Esophagus muscularis mucosa (tissue), 4 donors: ENCODE measurements at places on chromosomes 5 and 9. TPM values are rescaled to one million over a fixed set of nuclear protein-coding genes. Genes with fewer than 3 reads are reported as not detected.

Gene IFNE
- total RNA-seq = not detected

Gene NDUFB6
- total RNA-seq = 52.5 TPM

Gene GABRA6
- not detected for total RNA-seq

DNA sequence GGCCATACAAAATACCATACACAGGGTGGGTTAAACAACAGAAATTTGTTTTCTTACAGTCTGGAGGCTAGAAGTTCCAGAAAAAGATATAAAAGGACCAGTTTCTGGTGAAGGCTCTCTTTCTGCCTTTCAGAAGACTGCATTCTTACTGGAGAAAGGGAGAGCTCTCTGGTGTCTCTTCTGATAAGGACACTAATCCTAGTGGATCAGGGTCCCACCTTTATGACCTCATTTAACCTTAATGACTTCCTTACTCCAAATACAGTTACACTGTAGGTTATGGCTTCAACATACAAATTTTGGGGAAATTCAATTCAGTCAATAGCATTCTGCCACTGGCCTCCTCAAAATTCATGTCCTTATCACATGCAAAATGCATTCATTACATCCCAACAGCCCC lies 351.9 kb upstream of the POU5F2 start:
- DNase-seq = no peak

- DNase-seq = no peak
Observed at GRCh38 chr5:1210832-1211251, 9.4 kb downstream of the SLC6A19 start.

DNA sequence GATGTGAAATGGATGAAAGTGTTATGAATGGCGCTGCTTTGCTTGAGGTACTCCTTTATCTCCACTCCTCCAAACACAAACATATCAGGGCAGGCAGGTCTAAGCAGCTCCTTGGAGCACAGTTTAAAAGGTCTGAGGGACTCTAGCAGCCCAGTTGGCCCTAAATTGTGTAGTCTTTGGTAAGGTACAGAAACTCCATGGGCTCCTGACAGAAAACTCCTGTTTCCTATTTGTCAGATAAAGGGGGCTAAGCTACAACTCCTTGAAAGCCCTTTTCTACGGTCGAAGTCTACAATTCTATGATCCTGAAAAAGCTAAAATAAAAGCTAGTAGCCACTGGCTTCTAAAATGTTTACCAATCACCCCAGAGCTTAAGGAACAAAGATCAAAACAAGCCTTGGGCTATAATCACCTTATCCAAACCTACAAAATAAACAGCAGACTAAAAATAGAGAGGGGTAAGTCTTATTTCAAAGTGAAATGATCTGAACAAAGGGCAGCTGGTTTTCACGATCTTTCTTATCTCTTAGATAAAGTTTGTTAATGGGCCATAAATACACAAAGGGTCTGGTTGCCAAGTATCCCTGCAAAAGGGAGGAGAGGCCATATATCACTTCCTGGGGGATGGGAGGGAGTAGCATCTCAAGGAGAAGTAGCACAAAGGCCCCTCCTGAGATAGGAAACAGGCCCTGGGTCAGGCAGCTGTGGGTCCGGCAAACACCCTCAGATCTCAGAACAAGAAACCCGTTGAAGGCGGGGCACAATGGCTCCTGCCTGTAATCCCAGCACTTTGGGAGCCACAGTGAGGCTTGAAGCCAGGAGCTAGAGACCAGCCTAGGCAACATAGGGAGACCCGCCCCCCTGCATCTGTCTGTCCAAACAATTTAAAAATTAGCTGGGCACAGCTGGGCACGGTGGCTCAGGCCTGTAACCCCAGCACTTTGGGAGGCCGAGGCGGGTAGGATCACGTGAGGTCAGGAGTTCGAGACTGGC lies 28.3 kb upstream of the DENND4C start:
- no peak for DNase-seq

GRCh38 chr5:59119480-59119879 lies 536.6 kb downstream of the RAB3C start:
- DNase-seq = no peak

DNA sequence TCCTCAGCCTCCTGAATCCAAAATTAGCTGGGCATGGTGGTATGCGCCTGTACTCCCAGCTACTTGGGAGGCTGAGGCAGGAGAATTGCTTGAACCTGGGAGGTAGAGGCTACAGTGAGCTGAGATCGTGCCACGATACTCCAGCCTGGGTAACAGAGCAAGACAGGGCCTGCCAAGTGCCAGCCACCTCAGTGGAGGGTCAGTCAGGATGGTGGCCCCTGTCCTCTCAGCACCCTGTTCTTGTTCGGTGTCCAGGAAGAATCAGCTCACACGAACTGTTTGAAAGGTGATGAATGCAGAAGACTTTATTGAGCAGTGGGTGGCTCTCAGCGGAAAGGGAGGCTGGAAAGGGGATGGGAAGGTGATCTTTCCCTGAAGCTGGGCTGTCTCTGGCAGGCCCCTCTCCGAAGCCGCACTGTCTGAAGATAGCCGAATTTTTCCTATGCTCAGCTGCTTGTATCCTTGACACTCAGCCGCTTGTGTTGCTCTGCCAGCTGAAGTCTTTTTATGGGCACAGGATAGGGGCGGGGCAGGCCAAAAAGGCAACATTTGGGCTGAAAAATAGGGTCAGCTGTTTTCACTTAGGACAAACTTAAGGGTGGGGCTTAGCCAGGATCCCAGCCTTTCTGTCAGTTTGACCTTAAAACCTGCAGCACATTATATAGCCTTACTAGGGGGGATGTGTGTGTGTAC lies 50.9 kb downstream of the UBE2R2 start:
- DNase-seq = no peak
